ENCODE measurements at places on chromosomes 4 and X.

DNA sequence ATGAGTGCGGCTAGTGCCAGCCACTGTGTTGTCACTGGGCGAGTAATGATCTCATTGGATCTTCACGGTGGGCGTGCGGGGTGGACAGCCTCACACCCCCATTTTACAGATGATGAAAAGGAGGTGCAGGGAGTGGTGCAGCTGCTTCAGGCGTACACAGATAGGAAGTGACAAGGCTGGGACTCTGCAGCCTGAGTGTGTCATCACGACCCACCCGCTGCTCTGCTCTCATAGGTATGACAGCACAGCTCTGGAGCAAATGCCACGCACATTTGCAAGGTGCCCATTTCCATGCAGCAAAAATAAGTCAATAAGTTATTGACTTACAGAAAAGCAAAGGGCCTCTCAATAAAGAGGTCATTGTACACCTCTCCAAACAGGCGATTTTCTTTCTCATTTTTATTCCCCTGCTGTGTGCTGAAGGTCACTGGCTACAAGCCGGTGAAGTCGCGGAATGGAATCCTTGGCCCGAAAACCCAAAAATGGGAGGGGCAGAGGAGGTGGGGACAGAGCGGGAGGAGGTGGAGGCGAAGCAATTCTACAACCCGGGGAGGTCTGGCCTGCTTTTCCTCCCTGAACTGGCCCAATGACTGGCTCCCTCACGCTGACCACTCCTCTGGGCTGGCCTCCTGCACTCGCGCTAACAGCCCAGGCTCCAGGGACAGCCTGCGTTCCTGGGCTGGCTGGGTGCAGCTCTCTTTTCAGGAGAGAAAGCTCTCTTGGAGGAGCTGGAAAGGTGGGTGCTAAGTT lies at the start of gene SOD3:
Gene SOD3 (plus strand): TSS at position 658 of the 750 bp plus-strand sequence. CDS start 3,949 bp downstream, outside the sequence.
- no peak for DNase-seq

DNA sequence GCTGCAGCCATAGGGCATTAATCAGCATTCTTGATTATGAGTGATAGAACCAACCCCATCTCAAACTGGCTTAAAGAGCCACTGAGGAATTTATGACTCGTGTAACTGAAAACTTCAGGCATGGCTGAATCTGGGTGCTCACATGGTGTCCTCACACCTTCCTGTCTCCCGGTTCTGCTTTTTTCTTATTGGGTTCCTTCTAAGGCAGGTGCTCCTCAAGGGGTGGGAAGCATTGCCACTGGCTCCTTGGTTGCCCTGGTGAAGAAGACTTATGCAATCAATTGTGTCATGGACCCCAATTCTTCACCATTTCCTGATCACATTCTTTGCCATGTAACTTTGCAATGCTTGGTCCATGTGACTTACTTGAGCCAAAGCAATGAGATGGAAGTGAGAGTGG lies 4.3 kb upstream of the ZCCHC4 start:
- DNase-seq, result no peak

GRCh38 chr4:57426779-57427395 lies 316.7 kb upstream of the IGFBP7 start:
- DNase-seq, result no peak

DNA sequence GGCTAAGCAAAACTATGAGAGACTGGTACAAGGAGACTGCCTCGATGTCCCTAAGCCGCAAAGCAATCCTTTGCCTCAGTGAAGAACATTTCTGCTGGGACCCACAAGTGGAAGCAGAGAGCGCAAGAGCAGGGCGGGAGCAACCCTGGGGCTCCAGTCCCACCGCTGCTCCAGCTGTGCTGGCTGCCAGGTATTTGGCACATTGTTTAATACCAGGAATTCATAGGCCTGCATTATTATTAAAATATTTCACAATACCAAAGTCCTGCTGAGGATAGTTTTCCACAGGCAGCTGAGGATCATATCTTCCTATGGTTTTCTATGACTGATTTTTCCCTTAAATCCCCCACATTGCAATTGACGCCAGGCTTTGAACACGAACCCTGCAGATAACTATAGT lies 163.5 kb upstream of the TLL1 start:
- no peak for DNase-seq

GRCh38 chr4:155342142-155342541 lies 34.6 kb downstream of the MAP9 start:
- DNase-seq, result no peak

DNA sequence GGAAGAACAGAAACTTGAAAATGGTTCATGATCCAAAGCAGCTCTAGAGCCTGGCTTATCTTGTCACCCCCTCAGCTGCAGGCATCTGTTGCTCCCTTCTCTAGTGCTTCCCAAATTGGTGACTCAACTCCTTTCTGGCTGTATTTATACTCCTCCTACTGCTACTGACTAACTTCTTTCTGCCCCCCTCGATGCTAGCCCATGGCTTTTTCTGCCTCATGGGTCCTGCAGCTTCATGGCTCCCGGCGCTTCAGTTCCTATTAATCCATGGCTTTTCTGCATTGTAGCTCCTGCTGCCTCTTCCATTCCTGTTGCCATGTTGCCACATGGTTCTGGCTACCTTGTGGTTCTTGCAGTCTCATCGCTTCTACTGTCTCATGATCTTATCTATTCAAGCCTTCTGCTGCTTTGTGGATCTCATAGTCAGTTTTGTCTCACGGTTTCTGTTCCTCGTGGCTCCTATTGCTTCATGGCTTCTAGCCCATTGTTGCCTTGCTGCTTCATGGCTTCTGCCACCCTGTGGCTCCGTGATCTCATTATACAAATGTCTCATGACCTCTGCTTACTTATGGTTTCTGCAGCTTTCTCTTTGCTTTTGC lies 48.1 kb downstream of the SMC1A start:
- no peak for DNase-seq

DNA sequence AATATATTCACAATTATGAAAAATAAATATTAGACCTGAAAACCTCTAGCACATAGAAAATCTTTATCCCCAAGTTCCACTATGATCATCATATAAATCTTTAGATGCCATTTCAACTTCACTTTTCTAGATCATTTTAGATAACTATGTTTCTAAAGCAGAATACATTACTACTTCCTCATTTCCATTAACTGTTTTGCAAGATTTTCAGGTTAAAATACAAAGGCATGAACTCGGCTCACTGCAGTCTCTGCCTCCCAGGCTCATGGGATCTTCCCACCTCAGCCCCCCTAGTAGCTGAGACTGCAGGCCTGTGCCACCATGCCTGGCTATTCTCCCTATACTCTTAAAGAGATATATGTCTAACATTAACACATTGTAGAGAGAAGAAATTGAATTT lies 1365.9 kb upstream of the AGA start:
- DNase-seq, result no peak

DNA sequence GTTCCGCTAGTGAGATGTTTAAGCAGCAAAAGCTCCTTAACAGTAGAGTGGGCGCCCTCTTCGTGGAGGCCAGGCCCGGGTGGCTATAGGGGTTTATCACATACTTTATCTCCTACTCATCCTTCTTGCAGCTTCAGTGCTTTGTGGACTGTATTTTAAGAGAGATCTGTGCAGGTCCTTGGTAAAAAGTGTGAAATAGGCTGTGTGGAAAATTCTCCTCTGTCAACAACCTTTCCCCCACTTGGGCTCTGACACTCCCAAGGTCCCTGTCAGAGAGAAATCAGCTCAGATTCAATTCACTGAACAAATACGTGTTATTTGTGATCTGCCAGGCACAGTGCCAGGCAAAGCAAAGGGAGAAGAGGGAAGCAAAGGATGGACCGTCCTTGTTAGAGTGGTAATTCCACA lies 214.3 kb upstream of the PPARGC1A start:
- no peak for DNase-seq

DNA sequence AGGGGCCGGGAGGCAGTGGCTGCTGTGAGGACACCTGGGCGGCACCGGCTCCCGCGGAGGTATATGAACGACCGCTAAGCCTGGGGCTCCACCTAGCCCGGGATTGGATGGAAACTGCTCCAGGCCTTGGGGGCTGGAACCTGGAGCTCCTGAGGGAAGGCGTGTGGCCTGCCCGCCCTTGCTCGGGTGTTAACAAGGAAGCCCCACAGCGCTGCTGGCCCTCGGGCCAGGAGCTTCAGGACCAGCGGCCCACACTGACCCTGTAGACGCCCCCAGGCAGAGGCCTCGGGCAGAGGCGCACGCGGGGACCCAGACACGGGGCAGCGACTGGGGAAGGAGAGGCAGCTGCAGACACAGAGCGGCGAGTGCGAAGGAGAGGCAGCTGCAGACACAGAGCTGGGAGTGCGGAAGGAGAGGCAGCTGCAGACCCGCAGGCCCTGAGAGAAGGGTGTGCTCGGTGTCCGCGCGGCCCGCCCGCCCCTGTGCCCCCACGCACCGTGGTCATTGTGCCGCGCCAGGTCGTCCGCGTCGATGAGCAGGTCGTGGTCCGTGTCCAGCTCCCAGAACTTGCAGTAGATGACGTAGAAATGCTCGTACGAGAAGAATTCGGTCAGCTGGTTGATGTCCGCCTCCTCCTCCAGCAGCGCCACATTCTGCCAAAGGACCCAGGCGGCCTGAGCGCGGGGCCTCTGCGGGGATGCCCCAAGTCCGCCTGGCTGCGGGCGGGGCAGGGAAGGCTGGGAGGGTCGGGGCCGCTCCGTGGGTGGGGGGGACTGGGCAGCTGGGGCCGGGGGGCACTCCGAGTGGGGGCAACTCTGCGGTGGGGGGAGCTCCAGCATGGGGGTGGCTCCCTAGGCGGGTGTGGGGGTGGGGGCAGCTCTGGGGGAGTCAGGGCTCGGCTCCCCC lies 26.7 kb upstream of the GTPBP6 start:
- DNase-seq, result no peak

- no peak for DNase-seq
Measured at GRCh38 chrX:133749370-133749769, 236.0 kb downstream of the GPC3 start.

DNA sequence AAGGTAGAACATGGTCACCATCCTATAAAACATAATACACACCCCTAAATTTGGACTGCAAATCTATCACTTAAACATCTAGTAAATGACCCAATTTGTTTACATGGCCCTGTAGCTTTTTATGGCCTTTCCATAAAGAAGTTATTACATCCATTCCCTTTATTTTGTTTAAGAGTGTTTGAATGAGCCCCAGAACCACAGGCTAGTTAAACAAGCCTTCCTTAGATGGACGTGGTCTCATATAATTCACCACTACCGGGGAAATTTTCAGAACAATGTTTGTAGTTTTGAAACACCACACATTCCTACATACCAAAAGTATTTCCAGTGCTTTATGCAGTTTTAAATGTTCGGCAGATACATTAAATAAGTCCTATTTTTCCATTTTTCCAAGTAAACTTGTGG lies 12.3 kb downstream of the PDGFC start:
- no peak for DNase-seq

DNA sequence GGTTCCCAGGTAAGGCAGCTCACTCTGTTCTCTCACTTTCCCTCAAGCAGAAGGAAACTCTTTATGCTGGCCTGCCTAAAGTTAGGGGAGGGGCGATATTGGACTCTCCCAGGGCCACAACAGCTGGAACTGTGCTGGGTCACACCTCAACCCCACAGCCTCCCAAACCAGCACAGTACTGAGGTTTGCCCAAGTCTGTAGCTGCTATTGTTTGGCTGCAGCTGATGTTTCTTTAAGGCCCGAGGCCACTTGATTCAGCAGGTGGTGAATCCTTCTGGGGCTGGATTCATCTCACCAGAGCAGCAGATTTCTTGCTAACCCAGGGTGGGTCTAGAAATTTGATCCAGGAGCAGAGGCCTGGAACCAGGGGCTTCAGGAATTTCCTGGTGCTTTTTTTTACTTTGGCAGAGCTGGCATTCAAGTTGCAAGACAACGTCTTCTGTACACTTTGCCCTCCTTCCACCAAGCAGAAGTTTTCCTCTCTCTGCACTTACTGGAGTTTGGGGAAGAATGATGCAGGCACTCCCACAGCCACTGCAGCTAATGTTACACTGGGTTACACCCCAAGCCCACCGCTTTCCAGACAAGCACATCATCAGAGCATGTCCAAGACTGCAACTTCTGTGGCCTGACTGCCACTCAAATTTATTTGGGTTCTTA lies 544.7 kb upstream of the NDST4 start:
- no peak for DNase-seq

GRCh38 chr4:157231525-157231924 lies 11.0 kb downstream of the GRIA2 start:
- DNase-seq, result no peak

GRCh38 chrX:105468741-105469140 lies 248.2 kb upstream of the TEX13A start:
- DNase-seq, result no peak

DNA sequence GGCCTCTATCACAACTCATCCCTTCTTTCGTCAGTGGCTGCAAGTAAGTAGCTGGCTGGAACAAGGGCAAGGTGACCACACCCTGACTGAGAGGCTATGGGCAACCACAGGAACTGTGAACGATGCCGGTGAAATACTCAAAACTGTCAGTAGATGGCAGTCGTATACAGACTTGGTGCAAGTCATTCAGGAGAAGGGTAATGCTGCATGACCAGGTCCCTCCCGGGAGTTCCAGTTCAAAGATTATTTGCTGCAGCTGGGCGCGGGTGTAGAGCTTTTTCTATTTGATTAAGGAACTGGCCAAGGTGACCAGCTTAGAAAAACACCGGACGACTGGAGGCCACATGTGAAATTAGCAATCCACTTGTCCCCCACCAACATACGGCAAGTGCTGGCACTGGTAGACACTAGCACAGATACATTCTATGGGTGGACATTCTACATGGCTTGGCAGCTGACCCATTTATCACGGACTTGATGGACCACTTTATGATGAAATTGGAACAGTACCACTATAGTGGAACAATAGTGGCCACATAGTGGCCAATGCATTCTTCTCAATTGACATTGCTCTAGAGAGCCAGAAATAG lies 726.6 kb downstream of the TRAM1L1 start:
- DNase-seq, result no peak

- DNase-seq, result no peak
Measured at GRCh38 chr4:60134099-60134498, 1066.0 kb upstream of the ADGRL3 start.

GRCh38 chr4:57672846-57673433 lies 562.8 kb upstream of the IGFBP7 start:
- DNase-seq, result no peak

DNA sequence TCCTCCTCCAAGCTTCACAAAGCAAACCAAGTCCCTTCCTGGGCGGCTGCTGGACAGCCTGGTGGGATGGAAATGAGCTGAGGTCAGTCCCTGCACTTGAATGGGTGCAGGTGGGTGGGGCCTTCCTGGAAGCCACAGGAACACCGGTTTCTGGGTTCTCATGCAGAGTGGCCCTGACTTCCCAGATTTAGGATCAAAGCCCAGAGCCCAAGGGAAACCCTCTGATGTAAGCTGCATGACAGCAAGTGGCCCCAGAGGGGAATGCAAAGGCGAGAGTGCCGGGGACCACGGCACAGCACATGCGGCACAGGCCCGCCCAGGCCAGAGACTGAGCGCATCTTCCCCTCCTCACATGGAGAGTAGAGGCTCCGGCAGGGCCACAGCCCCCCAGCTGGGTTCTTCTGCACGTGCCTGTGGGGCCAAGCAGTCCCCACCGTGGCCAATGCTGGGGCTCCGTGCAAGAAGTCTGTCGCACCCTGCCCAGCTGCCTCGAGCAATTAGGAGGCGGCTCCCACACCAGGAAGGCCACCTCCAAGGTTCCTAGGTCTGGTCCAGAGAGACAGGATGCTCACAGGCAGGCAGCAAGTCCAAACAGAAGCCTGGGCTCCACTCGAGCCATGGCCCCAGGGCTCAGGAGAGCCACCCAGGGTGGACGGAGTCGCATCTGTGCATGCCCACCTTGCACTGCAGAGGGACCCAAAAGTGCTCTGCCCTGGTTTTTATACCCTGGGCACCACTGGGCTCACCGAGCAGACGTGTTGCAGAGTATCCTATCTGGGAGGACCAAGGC lies 83.0 kb downstream of the HTRA3 start:
- DNase-seq, result no peak

GRCh38 chr4:27206009-27206408 lies 345.4 kb downstream of the STIM2 start:
- no peak for DNase-seq

Measured in stimulated activated CD8-positive, alpha-beta memory T cell treated with anti-CD3 and anti-CD28 coated beads, Interleukin-4, amount 100 ng/mL, for 1 hour (primary cell).